SIG-M5 (cell line): ENCODE measurements at places on chromosomes 1 and 21.

GRCh38 chr21:33496345-33496744 lies 4.8 kb upstream of the DNAJC28 start:
- DNase-seq = no peak

- no peak for DNase-seq
These were observed 16.2 kb upstream of the LIN9 start for GRCh38 chr1:226325178-226325577.

DNA sequence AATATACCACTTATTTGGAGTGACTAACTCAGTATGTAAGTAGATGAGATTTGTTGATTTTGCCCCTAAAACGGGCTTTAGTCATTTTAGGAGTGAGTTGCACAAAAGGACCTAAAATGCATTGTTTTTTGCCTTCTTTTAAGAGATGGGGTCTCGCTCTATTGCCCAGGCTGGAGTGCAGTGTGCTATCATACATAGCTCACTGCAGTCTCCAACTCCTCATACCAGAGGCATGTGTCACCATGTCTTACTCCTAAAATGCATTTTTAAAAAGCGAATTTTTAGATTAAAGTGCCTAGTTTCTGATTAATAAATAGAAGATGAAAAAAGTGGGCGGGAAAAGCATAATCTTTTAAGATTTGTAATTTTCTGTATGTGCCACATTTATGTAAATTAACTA lies 11.5 kb upstream of the NEXN start:
- DNase-seq = no peak

GRCh38 chr1:247448107-247448791 lies 9.7 kb downstream of the OR2B11 start:
- DNase-seq = no peak

- no peak for DNase-seq
These were observed 144.4 kb upstream of the HNRNPU start for GRCh38 chr1:245008761-245009160.

- DNase-seq = no peak
These were observed 63.8 kb downstream of the CD34 start for GRCh38 chr1:207847116-207847515.

GRCh38 chr1:168608796-168609715 lies 32.7 kb downstream of the XCL1 start:
- DNase-seq = no peak

GRCh38 chr21:31426235-31426797 lies 82.3 kb upstream of the TIAM1 start:
- no peak for DNase-seq

DNA sequence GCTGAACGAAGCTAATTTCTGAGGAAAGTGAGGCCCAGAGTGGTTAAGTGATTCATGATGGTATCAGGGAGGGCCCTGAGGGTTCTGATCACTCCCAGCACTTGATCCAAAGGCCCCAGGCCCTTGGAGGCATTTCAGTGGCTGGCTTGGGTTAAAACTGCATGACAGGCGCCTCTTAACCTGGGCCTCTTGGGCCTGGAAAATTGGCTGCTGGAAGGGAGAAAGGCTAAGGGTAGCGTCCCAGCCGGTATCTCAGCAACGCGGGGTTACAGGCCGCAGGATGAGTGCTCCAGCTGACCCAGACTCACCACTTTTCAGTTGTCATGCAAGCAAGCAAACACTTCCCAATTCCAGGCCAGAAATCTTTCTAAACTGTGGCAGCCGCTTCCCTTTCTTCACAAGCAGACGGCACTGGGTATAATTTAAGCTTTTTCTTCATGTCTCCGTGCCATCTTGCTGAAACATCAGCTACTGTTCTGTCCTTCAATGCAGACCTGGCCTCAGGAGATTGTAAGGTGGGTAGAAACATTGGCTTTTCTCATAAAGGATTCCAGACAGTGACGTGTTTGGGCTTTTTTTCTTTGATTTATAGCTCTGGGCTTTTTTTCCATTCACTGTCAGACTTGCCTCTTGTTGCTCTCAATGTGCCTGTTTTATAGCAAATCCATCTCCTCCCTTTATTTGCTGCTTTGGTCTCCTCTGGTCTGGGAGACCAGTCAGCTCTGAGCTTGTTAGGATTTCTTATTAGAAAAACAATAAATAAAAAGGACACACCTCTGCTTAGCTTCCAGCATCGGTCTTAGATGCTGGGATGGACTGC lies 229.1 kb downstream of the KCNJ6 start:
- DNase-seq = no peak

DNA sequence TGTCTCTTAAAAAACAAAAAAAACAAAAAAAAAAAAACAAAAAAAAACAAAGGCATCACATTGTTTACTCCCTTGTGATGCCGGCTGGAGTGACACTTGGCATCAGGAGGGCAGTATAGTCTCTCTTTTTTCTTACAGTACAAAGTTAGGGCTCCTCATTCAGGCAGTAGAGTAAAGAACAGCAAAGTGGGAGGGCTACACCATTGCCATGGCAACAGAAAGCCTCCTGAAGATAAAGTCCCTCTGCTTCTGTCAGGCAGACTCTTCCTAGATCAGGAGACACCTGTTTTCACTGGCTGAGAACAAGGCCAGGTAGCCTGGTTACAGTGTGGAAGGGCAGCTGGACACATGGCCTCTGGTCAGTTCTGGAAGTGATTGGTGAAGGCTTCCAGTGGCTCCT lies 41.3 kb upstream of the RAB3GAP2 start:
- no peak for DNase-seq

- DNase-seq = no peak
These were observed 146.6 kb downstream of the ROR1 start for GRCh38 chr1:63920154-63921117.

- no peak for DNase-seq
These were observed 34.2 kb downstream of the TRIM11 start for GRCh38 chr1:228372183-228373003.
